ENCODE measurements at places on chromosomes 12 and 14.

- no peak for DNase-seq
Observed at GRCh38 chr14:80055226-80055625, 156.1 kb downstream of the DIO2 start.

- DNase-seq: no peak
Observed at GRCh38 chr12:54759751-54760150, 94.6 kb upstream of the MUCL1 start.

GRCh38 chr14:98742001-98742400 lies 530.0 kb downstream of the BCL11B start:
- DNase-seq: no peak

- DNase-seq: no peak
Observed at GRCh38 chr14:93207468-93208308, 632 bp downstream of the UBR7 start.

DNA sequence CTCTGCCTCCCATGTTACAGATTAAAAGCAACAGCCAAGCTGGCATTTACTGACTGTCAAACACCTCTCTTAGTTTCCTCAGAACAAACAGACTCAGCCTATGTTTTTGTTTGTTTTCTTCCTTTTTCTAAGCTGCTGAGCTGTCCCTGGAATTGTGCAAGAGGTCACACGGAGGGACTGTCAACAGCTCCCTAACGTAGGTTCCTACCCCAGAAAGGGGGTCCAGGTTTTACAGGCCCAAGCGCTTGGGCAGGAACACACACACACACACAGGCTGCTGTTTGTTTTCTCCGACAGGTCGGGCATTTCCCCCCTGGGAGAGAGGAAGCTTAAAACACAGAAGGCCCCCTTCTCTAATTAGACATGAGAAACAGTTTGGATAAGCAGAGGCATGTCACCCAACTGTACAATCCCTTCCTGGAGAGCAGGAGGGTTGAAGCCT lies 739.6 kb upstream of the TBX3 start:
- no peak for DNase-seq

- DNase-seq: no peak
Observed at GRCh38 chr12:1592444-1593173, 1.8 kb downstream of the FBXL14 start.

DNA sequence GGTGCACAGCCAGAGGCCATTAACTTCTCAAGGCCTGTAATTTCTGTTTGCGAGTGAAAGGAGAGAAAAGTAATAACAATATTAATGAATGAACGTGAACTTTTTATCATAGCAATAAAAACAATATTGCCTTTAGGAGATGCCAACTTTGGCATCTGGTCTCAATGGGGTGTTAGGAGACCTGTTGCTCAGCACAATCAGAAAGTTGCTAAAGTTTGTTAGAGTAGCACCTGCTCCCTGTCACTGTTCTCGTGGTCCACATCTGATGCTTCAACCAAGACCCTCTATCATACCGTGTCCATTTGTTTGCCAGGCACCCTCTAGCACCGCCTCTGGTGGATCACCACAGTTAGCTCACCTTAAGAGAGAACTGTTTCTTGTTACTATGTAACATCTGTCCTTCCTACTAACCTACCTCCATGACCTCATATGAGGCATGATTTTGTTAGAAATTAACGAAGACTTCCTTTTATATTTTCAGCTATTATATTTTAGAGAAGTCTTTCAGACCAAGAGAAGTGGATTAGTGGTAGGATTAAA lies 12.5 kb upstream of the CLEC4E start:
- DNase-seq: no peak

DNA sequence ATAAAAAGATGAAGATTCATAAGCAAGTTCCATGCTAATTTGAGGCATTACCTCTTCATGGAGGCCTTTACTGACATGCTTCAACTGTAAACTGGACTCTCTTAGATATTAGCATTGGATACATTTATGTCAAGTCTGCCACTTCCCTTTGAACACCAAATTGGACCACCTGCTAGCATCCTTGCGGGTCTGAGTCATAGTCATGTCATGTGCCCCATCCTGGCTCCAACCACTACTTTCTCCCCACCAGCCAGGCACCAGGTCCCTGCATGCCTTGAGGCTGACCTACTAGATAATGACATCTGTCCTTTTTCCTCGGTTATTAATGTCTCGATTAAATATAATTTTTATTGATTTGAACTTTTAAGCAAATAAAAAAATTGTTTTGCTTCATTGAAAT lies 32.9 kb upstream of the EEA1 start:
- no peak for DNase-seq

DNA sequence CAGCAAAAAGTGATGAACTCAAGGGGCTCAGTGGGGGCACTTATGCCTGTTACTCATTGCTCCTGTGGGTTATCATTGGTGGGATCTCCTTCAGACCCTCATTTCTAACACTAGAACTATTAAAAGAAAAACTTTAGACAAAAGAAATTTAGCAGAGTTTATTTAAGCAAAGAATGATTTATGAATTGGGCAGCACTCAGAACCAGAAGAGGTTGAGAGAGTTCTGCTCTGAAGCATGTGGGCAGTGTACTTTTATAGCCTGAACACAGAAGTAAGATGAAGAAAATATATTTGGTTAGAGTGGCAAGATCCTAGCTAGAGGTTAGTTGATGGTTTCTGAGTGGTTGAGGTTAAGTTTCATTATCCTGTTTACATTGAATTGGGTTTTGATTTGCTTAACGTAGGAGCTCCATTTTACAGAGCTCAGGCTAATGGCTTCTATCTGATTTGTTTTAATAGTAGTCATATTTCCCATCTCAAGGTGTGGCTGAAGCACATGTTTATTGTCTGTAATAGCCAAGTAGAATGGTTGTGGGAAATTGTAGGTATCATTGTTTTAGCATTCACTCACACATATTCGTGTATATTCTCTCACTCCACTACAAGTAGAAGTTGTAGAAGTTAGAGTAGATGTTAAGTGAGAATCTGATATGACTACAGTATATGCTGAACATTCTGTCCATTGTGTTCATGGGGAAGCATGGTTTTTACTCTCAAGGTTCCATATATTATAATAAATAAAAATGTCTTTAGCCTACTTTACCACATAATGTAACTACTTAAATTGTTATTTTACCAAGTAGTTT lies 27.6 kb downstream of the LEMD3 start:
- no peak for DNase-seq

- no peak for DNase-seq
Observed at GRCh38 chr12:31584782-31585181, 6.2 kb downstream of the DENND5B start.

DNA sequence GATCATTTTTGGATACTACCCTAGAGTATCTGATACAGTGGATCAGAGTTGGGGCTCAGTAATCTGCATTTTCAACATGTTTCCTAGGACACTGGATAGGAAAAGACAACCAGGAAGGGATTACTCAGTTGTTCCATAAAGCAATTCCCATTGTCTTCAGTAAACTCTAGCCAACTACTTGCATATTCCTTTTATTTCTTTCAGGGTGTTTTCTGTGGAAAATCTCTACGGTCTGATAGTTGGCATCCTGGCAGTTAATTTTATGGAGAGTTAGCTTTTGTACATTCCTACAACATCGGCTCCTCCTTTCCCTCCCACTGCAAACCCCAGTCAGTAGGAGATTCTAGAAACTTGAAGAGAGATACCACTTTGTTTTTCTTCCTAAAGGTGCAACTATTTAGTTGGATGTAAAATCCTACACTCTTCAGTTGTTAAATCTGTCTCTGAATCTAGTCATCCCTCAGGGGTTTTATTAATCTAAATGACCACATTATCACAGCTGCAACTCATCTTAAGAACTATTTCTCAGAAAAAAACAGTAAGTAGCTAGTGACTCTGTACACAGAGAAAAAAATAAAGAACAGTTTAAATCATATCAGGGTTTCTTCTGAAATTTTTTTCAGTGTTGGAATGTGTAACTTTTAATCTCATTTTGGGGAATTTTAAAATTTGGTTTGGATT lies 103.9 kb downstream of the PDE3A start:
- no peak for DNase-seq

DNA sequence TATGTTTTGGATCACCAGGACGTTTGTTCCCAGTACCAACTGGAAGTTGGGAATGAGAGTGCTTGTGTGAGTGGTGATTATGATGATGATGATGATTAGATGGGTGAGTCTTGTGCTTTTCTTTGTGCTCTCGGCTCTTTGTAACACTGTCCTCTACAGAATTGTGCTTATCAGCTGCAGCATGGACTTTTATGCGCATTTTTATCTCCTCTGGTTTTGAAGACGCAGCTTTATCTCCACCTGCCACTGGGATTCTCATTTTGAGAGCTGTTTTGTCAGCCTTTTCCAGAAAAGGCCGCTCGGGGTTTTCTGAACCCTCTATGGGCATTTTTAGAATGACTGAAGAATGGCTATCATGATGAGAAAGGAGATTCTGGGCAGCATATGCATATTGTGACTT lies 11.5 kb upstream of the KANSL2 start:
- no peak for DNase-seq

GRCh38 chr12:40946612-40947194 lies 241.4 kb upstream of the PDZRN4 start:
- no peak for DNase-seq

- no peak for DNase-seq
Observed at GRCh38 chr12:12519354-12519998, 43.2 kb downstream of the DUSP16 start.

DNA sequence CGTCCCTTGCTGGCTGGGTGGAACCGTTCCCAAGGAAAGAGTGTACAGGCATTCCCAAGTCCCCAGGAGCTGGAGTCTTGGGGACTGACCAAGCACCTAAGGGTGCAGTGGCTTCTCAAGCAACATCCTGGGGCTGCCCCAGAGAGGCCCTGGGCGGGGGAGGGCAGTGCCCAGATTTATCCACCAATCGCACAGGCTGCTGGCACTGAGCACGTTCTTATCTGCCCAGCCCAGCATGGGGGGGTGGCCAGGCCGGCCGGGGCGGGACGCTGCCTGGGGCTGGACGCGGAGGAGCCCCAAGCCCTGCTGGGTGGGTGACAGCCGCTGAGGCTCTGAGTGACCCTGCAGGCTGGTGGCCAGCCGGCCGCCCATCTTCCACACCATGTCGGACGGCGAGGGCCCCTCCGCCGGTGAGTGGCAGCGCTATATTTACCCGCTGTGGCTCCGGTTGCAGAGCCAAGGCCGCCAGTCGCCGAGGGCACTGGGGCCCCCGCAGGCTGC lies 53.4 kb downstream of the CYP46A1 start:
- no peak for DNase-seq

- no peak for DNase-seq
Observed at GRCh38 chr14:30988509-30988908, 36.9 kb upstream of the AP4S1 start.

- DNase-seq: no peak
Observed at GRCh38 chr14:24612196-24612595, 2.7 kb upstream of the GZMH start.

GRCh38 chr14:98751110-98751509 lies 520.9 kb downstream of the BCL11B start:
- no peak for DNase-seq

GRCh38 chr12:102480406-102480805 lies at the start of gene IGF1:
Gene IGF1, minus strand, starts transcription at chr12:102480563. Its CDS starts 182 bp downstream, at chr12:102480381.
- DNase-seq: no peak

DNA sequence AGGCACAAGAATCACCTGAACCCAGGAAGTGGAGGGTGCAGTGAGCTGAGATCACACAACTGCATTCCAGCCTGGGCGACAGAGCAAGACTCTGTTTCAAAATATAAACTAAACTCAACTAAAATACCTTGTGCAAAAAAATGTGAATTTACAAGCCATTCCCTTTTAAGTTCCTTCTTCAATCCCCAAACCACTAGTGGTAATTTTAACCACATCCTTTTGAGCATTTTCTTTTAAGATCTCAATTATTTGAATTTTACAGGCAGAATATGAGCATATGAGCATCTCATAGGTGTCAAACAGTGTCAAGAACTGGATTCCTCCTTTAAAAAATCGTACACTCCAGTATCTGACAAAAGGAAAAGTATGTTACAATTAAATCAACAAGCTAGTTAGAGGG lies 57.0 kb upstream of the NPFF start:
- no peak for DNase-seq

- DNase-seq: no peak
Observed at GRCh38 chr14:64971943-64972791, at the start of gene RAB15. Gene RAB15, minus strand, starts transcription at chr14:64972336. Its CDS starts 260 bp downstream, at chr14:64972076.

DNA sequence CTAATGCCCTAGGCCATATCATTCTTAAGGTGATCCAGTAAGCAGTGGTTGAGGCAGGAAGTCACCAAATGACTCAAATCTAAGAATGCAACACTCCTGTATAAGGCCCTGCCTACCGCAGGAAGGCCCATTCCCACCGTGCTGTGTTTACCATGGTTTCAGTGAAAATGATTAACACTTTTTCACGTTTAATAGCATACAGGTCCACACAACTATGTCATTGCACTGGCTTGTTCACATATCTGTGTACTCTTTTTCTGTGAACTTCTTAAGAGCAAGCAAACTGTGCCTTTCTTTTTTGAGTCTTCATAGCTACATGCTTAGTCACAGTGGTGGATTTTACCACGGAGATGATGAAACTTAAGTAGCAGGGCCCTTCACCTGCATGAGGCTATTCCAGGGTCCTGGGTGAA lies 214.9 kb downstream of the CNTN1 start:
- DNase-seq: no peak

DNA sequence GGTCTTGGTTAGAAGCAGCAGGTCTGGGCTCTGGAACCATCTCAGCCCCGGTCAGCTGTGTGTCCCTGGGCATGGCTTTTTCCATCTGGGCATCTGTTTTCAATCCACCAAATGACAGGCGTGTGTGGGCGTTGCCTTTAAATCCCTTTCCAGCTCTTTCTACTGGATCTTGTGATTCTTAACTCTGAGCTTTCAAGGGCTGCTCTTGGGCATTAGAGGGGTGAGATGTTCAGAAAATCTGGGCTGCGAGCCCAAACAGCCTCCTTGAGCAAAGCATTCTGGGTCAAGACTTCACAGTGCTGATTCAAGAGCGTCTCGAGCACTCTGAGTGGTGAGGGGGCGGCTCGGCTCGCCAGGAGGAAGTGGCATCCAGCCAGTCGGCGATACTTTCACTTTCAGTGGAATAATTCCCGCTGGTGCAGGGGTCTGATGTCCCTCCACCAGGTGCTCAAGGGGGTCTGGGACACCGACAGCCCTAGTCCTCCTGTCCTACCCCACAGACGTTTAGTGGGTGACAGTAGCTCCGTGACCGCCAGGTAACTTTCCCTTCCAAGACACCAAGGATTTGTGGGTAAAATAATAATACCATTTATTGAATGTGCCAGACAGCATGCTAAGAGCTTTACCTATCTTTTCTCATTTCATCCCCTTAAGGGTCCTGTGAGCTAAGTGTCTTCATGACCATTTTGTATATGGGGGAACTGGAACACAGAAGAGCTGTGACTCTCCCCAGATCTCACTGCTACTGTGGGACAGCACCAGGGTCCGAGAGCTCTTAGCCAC lies 114.0 kb downstream of the PLXNC1 start:
- DNase-seq: peak; percentile 66

GRCh38 chr12:110280392-110280778 lies 662 bp upstream of the ATP2A2 start:
- DNase-seq: peak; percentile 28
